ENCODE measurements at places on chromosomes 3 and 15.

GRCh38 chr3:125087768-125088391, 32.1 kb upstream of the HEG1 start:
- no peak for DNase-seq

DNA sequence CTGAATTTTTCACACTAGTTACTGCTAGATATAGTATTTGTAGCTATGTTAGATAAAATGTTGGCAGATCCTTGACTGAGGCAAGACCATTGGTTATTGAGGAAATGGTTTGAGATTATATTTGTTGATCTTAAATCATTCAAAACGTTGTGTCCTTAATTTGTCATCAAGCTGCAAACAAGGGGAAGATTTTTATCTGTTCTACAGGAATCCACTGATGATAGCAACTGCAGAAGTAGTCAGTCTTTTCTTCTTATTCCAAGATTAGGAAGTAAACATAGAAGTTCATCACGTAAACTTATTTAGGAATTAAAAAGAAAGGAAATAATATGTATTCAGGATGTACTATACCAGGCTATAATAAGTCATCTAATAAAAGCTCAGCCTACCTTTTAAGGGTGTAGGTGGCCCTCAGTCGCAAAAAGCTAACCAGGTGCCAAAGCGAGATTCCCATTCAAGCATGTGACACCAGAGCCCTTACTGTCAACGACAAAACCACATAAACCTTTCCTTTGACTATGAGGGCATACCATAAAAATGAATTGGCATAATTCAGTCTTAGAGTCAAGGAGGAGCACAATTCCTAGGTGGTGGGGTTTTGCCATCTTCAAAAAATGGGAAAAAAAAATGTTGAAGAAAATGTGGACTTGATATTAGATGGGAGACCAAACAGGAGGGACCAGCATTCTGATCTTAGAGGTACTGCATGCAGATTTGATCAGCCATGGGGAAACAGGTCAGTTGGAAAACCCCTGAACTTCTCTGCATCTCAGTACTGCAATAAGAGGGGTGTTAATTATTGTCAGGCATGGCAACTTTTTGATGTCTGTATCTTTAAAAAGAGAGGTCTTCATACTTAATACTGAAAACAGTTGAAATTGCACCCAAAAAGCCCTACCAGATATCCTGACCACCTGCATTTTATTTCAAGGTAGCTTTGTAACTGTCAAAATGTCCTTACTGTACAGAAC, 212.5 kb upstream of the UBE2E1 start:
- DNase-seq: no peak

GRCh38 chr3:128174675-128175590, 21.7 kb downstream of the EEFSEC start:
- DNase-seq: no peak

DNA sequence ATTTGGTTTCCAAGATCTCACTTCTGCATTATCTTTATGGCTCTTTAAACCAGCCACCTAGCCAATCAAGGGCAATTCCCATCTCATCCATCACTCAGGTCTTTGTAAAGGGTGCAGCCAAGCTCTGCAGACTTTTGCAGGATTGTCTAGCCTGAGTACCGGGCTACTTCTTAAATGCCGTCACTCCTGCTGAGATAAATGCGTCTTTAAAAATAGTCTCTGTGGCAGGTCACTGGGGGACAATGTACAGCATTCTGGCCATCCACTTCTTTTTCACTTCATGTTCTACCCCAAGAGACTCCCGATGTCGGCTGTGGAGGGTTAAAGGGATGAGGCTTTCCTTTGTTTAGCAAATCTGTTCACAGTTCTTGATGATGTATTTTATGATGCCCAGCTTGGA, 194.7 kb downstream of the SV2B start:
- DNase-seq: no peak

GRCh38 chr3:177521305-177521704, 324.0 kb upstream of the TBL1XR1 start:
- DNase-seq: no peak

- peak; percentile 97 for DNase-seq
These were observed 445.1 kb downstream of the MECOM start for GRCh38 chr3:169218314-169218983.

DNA sequence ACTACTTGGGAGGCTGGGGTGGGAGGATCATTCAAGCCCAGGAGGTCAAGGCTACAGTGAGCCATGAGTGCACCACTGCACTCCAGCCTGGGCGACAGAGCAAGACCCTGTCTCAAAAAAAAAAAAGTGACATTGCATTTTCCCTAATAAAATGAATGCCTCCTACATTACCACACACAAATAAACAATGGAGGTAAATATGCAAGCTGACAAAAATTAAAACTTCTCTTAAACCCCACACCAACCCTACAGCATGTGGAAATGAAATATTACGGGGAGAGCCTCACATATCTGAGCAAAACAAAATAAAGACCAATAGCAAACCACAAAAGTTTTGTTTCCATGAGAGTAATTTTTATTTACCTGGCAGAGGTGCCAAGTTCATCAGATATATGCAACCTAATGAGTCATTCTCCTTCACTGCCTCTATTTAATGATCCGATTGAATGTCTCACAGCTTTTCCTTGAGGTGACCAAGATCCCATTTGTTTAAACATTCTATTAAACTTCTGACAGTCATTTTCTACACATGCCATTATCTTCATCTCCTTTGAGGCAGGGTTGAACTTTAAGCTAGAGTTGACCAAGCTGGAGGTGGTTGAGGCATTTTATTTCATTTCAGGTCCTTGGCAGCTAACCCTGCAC, 9.4 kb upstream of the CAV3 start:
- no peak for DNase-seq

DNA sequence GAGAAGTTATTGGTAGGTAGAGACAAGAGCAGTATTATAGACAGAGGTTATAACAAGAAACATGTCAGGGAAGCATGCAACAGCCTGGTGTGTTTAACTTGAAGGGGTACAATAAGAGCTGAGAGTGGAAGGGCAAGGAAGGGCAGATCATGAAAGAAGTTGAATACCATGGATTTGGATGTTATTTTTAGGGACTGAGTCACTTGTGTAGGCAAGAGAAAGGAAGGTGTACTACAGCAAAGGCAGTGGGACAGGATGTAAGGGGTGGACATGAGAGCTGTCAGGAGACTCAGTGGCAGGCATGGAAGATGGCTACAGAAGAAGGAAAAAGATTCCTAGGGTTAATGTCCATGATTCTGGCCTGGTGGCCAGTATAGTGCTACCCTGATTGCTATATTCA, 66.4 kb downstream of the TFG start:
- no peak for DNase-seq

GRCh38 chr15:37537802-37538201, 396.6 kb upstream of the TMCO5A start:
- DNase-seq: no peak

GRCh38 chr15:98853161-98853560, 154.4 kb downstream of the PGPEP1L start:
- peak; percentile 94 for DNase-seq

GRCh38 chr15:51737522-51738305, at the start of gene LYSMD2:
TSS of gene LYSMD2 (minus strand) at chr15:51737655. CDS start at chr15:51737622, 33 bp downstream.
- DNase-seq: peak; percentile 69

DNA sequence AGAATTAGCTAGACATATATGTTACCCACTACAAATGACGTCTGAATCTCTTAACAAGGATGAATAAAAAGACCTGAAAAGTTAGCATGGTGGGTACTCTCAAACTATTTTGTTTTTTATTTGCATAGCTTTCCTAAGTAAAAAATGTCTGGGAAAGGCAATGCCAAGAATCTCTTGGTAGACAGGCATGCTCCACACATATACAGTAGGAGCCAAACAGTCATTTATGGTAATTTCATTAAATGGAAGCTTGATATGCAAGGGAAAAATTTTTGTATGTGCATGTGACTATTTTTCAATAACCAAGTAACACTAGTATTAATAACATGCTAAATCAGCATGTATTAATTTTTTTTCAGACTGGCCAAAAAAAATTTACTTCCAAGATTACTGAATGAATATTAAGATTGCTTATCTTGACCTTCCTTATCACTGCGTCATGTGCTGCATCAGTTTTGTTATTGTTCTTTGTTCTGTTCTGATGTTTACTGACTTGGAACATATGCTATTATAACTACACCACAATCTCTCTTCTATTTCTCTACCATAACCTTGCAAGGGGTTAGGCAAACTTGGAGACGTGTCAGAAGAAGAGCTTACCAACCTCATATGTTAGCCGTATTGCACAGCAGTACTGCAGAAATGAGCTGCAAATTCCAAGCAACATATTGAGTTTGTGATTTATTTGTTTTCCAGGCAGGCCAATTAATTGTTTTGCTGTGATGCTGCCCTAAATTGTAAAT, 255.3 kb downstream of the RBMS3 start:
- DNase-seq: no peak

DNA sequence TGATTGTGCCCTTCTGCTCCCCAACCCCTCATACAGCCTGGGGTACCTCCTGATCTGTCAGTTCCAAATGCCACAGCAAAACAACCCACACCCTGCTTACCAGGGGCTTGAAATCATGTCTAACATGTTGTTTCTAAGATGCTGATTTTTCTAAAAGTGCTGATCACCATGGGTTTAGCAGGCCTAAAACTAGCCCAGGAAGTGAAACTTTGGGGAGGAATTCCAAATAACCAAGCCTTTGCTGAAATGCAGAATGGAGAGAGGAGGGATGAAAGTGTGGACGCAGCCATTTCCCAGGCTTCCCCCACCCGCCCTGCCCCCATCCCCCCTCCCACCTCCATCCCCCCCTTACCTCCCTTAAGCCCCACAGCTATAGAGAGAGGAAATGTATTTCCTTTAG, 2.0 kb upstream of the HRH1 start:
- DNase-seq: no peak

DNA sequence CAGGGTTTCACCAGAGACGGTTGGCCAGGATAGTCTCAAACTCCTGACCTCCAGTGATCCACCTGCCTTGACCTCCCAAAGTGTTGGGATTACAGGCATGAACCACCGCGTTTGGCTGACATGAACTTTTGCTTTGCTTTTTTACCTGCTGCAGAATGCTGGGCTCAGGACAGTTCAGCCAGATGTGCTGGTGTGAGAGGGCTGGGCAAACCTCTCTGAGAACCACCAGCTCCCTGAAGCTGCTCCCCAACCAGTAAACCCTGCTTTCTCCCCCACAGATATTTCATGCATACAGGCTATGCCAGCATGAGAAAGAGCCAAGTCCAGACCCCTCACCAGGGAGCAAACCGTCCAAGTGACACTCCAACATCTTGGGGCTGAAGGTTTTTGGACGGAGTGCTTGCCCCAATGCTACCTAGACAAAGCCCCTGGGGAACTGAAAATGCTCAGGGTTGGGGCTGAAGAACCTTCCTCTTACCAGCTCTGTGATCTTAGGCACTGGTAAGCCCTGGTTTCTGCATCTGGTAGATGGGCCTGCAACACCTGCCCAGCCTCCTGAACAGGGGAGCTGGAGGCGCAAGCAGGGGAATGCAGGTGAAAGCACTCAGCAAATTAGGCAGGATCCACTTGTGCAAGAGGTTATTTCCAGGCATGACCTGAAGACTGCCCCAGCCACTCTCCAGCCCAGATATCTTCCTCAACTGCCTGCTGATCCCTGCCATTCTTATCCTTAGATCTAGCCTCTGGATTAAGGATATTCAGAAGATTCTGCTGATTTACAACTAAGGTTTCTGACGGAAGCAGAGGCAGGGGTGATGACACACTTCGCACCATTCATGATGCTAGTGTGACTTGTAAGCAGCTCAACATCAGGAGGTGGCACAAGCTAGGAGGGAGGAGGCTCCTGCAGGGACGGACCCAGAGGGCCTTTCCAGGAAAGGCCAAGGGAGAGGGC, 78.8 kb downstream of the TLE3 start:
- DNase-seq: no peak

GRCh38 chr3:154794814-154795445, 285.2 kb upstream of the MME start:
- no peak for DNase-seq

DNA sequence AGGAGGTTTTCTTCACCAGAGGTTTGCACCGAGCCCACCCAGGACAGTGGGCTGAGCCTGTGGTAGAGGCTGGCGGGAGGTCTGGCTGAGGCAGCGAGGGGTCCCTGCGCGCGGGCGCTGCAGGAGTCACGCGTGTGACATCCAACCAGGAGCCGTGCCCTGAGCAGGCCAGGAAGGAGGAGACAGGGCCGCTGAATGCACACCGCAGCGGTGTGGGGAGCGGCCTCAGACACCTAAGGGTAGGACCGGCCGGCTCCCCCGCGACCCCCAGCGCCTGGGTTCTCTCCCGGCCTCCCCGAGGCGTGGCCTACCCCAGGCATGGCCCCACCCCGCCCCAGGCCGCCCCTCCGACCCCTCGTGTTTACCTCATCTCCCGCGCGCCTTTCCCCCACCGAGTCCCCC, 412 bp downstream of the SLC41A3 start:
- peak; percentile 42 for DNase-seq

GRCh38 chr3:136802481-136802996, 16.4 kb upstream of the SLC35G2 start:
- no peak for DNase-seq

DNA sequence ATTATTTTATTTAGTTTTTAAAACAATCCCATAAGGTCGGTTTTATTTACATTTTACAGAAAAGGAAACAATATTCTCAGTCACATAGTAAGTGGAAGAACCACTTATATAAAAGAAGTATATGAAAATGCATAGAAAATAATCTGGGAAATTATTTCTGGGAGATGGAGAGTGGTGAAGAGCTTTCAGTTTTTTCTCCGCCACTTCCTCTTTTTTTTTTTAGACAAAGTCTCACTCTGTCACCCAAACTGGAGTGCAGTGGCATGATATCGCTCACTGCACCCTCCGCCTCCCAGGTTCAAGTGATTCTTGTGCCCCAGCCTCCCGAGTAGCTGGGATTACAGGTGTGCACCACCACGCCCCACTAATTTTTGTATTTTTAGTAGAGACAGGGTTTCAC, 21.2 kb downstream of the RAD51 start:
- DNase-seq: no peak

- peak; percentile 40 for DNase-seq
These were observed 40.2 kb downstream of the SUMF1 start for GRCh38 chr3:4426782-4427344.

GRCh38 chr3:43620831-43621655, 768 bp downstream of the ANO10 start:
- DNase-seq: peak; percentile 29

GRCh38 chr3:141926929-141927328, 50.5 kb downstream of the ATP1B3 start:
- DNase-seq: no peak

- no peak for DNase-seq
These were observed 108.0 kb downstream of the CMSS1 start for GRCh38 chr3:99925584-99926230.

GRCh38 chr3:16496408-16497222, 16.9 kb downstream of the RFTN1 start:
- DNase-seq: no peak

DNA sequence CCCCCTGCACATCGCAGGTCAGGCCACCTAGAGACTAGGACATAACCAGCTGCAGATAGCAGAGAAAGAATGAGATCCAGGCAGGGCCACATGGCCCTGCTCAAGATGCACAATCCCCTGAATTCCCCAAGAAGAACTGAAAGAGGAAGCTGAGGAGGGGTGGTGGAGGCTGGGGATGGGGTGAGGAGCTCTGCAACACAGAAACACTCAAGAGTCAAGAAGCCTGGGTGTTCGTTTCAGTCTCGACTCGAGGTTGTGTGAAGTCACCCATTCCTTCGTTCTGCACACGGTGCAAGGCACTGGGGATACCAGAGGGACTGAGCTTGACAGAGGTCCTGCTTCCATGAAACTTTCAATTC, 62.0 kb downstream of the TLE3 start:
- DNase-seq: no peak

Data from lung microvascular endothelial cell (primary cell).